ENCODE measurements at places on chromosomes 4 and X.

DNA sequence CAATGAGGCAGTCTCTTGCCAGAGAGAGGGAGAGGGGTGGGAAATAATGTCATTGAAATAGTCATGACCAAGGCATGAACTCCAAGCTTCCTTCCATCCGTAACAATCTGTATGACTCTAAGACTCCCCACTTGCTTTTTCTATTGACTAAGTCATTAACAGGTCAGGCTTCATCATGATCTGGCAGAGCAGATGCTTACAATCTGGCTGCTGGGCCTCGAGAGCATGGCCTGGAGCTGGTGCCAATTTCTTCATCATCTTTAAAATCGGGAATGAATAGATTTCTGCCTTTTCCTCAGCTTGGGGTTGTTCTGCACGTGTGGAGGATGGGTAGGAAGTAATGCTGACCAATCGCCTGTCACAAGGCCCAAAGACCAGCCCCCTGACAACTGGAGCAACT lies 280.6 kb upstream of the CLNK start:
- no peak for DNase-seq

- no peak for DNase-seq
Observed at GRCh38 chrX:117910216-117910615, 206.4 kb downstream of the KLHL13 start.

- no peak for DNase-seq
Observed at GRCh38 chr4:39687014-39687413, 10.9 kb upstream of the UBE2K start.

DNA sequence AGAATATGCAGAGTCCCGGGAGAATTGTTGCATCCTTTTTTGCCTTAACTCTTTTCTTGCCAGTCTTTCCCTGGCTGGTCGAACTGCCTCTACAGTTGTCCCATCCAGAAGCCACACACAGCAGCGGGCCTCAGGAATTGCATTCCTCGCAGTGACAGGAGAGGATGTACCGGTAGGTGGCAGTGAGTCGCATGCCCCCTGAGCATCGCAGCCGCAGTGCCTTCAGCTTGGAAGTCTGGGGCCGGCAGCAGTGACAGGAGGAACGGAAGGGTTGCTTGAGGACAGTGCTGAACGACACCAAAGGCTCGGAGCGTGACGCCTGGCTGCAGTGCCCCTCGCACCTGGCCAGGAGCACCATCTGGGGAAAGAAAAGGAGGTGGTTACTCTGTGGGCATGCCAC lies 23.5 kb downstream of the NDP start:
- peak; percentile 46 for DNase-seq

GRCh38 chrX:114970806-114971205 lies 46.6 kb downstream of the IL13RA2 start:
- no peak for DNase-seq

- no peak for DNase-seq
Observed at GRCh38 chr4:122647656-122648055, 26.8 kb upstream of the IL21 start.

All from kidney (tissue), 22 donors.